ENCODE measurements at places on chromosomes 3 and 15. TPM values are rescaled to one million over a fixed set of nuclear protein-coding genes. Genes with fewer than 3 reads are reported as not detected.

The PLSCR1 gene
- 123 TPM for total RNA-seq

The CCDC191 gene
- 1.1 TPM for total RNA-seq

The PP2D1 gene
- total RNA-seq: not detected

The SSUH2 gene
- total RNA-seq: 0.51 TPM
